ENCODE measurements at places on chromosomes 4 and X. TPM values are rescaled to one million over a fixed set of nuclear protein-coding genes. Genes with fewer than 3 reads are reported as not detected.

The NPNT gene
- polyA plus RNA-seq, result 17.9 TPM

DNA sequence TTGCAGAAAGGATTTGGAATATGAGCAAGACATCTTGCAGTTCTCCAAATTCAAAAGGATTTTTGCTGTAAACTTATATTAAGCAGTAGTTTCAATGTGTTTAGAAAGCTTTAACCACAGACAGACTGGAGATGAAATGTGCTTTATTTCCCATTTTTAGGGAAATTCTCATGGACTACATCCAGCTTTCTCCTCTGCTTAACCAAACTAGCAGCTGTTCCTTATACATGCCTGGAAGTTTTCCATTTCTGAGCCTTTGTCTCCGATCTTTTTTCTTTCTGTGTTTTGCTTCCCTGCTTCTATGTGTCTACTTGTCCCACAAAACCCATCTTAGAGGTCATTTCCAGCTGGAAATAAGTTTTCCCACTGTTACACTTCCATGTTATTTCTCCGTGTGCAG, 41.6 kb downstream of the TMA16 start:
- DNase-seq, result no peak

GRCh38 chrX:117093319-117093718, 630.5 kb upstream of the CT83 start:
- no peak for DNase-seq

DNA sequence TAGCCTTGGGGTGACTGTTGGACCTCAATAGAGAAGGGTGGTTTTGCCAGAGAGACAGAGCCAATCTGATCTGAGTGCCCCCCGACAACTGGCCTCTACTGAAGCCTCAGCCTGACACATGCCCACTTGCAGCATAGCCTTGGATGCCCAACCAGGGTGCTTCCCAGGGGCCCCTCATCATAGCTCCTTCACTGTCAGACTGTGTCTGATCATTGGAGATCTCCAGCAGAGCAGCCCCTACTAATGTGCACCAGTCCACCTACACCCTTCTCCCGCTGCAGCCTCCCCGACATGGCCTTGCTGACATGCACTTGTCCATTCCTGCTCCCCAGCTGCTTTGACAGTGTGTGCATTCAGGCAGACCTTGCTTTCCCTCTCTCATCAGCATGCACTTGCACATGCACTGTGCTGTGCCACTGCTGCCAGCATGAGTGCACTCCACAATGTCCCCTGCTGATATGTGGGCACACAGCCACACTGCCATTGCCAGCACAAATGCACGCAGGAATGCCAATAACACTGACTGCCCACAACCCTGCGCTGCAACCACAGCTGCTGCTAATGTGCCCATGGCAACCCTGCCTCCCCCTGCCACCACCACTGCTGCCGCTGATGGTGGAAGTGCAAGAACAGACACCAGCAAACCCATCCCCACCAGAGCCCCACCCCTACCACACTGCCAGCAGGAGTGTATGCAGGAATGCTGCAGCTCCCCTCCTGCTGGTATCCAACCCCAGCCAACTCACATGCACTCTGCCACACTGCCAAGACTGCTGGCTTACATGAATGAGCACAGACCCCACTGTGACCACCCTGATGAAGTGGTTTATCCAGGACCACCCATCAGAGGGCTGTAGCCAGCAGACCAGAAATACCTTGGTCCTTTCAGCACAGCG, 68.1 kb upstream of the ZMAT1 start:
- DNase-seq, result no peak

- no peak for DNase-seq
Measured at GRCh38 chr4:60128888-60129287, 1071.2 kb upstream of the ADGRL3 start.

Data from testis (tissue), 5 donors.